Astrocyte of the hippocampus (primary cell): ENCODE measurements at places on chromosomes 5 and 9.

DNA sequence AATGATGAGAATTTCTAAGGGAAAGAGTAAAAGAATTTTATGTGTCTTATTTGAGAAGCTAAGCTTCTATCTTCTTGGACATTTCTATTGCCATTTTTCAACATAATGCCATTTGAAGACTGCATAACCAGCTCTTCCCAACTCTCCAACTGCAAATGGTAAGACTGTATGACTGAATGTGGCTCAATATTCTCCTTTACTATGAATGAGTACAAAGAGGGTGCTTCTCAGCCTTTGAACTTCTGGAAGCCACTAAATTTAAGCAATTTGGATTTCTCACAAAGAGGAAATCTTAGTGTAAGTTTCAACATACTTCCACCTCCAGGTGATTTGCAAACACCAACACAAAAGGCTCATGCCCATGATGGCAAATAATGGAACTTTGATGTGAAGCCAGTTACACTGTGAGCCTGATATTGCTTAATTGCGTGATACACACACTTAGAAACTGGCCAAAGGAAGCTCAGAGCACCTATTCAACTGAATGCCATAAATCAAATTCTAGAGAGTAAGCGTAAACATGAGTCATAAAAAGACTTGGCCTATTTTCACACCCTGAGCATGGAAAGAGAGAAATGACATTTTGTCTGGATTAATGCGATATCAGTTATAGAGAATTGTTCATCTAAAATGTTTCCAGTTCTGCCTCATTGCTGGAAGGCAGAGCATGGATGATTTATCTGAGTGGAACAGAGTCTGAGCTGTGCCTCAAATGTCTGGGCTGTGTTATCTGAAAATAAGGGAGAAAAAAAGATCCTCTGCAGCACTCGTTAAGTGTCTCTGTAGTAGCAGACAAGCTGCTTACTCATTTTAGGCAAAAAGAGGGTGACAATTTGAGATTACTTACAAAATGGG lies 145.3 kb downstream of the PLK2 start:
- DNase-seq = peak; percentile 33

DNA sequence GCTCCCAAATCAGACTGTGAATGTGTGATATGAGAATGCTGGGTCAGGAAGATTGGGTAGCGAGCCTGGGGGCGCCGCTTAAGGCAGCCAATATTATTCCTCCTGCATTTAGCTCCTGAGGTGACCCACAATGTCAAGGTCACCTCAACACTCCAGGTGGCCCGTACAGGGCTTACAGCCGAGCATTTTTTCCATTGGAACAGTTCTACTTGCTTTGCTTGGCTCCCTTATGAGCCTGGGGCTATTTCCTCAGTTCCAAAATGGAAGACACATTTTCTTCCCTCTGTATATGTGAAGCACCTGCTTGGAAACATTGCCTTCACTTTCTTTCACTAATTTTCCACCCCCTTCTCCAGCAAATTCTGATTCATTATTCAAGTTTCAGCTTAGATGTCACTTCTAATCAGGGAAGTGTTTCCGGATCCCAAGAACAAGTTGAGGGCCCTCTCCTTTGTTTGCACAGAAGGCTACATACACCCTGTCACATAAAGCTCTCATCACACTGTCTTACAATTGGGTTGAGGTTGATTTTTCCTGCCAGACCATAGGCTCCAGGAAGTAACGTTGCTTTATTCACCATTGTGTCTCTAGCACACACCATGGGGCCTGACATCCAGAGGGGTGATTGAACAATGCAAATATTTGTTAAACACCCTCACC lies 330.2 kb downstream of the PIK3R1 start:
- no peak for DNase-seq

DNA sequence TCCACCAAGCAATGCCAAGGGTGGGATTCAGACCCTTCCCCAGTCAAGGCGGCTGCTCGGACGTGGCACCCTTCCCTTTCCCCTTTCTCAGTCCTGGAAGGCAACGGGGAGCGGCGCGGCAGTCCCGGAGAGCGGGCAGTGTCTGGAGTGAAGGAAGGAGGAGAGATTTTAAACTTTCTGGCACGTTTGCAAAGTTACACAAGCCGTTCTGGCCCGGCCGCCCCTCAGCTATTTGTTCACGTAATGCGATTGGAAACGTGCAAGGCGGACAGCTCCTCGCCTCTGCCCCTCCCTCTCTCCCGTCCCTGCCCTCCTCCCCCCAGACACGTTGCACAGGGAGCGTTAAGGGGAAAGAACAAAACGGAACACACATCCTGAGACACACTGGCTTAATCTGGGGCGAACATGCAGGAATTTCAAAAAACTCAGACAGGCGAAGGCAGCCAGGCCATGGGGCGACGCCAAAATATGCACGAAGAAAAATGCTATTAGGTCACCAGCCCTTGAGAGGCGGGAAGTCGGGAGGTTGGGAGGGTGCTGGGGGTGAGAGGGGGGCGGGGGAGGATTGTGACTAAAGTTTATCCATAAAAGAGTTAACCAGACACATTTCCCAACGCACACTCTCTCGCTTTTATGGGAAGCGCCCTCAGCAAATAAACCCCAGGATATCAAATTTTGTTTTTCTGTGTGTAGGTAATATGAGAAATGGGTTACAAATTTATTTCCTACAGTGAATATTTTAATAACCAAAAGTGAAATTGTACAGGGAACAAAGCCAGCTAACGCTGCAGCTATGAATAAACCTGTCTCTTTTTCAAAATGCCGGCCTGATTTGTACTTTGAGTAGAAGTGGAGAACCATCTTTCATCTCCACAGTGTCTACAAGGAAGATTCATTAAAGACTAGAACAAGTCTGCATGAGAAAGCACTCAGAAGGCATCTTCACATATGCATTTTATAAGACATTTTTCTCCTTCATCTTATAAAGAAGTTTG lies at the start of gene LOX:
TSS of gene LOX (minus strand) at position 144 of the 995 bp plus-strand sequence. CDS start 274 bp downstream, outside the sequence.
- DNase-seq = peak; percentile 96

DNA sequence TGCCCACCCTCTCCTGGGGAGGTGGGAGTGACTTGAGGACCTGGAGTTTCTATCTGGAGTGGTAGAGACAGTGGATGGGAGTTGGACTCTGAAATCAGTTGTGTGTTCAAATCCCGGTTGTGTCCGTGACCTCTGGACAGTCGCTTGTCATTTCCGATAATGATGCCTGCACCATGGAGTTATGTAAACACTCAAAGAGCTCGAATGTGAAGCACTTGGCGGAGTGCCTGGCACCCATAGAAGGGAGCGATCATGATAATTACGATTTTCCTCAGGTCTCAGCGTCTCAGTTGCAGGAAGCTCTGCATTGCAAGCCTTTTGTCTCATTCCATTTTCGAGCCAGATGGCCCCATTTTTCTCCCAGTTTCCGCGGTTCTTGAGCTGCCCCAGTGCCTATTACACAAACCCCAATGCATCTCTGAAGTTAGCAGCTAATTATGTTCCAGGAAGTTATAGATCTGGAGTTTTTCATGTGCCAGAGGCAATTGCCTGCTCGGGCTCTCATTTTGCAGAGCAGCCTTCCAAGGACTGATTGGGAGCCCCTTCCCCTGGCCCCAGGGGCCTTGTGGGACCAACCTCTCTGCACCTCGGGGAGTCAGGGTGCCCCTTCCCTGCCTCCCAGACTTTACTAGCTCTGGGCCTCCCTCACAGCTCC lies 175.5 kb upstream of the MVB12B start:
- peak; percentile 8 for DNase-seq

- peak; percentile 6 for DNase-seq
These were observed 354.2 kb downstream of the MRPS30 start for GRCh38 chr5:45162974-45163373.

GRCh38 chr9:5443850-5444249 lies 6.1 kb upstream of the PLGRKT start:
- no peak for DNase-seq

- DNase-seq = no peak
These were observed 6.0 kb downstream of the RAPGEF6 start for GRCh38 chr5:131628990-131629389.

GRCh38 chr9:33465096-33465495 lies 8.6 kb downstream of the NOL6 start:
- DNase-seq = no peak

- no peak for DNase-seq
These were observed 474.2 kb downstream of the EFNA5 start for GRCh38 chr5:107196500-107197059.

- peak; percentile 38 for DNase-seq
These were observed 527 bp downstream of the MEF2C start for GRCh38 chr5:88882276-88883038.

GRCh38 chr9:92807031-92807756 lies 42.6 kb upstream of the BICD2 start:
- DNase-seq = peak; percentile 11

- DNase-seq = peak; percentile 7
These were observed 274.1 kb upstream of the TMEM161B start for GRCh38 chr5:88542786-88543185.

DNA sequence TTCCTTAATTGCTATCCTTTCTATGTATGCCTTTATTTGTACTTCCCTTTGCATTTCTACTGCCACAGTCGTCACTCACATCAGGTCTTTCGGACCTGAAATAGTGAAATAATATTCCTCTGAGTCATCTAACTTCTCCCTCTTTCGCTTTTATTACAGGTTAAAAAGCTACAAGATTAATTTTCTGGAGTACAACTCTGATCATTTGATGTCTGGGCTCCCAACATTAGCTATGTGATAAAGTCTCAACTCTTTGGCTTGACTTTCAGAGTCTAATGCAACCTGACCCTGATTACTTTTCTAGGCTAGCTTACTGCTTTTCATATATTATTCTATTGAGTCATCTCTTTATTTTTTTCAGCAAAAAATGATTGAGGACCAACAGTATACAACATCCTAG lies 638.8 kb upstream of the WWC1 start:
- DNase-seq = peak; percentile 61

GRCh38 chr9:132054024-132054423 lies 25.6 kb downstream of the MED27 start:
- DNase-seq = no peak

GRCh38 chr5:57684299-57684702 lies 201.7 kb upstream of the ACTBL2 start:
- DNase-seq = no peak

DNA sequence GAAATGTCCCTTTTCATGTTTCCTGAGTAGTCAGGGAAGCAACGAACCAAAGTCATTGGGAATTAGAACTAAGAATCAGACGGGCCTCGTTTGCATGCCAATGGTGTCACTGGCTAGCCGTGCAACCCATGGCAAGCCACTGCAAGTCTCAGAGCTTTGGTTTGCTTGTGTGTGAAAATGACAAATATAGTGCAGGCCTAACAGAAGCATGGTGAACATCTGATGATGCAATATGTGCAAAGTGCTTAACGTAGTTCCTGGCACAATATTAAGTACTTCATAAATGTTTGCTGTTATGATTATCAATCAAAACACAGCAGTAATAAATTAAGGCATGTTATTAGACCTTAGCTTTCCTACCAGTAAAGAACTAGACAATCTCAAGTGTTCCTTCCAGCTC lies 118.0 kb upstream of the TRIM32 start:
- no peak for DNase-seq

- no peak for DNase-seq
These were observed 196.6 kb downstream of the TTLL11 start for GRCh38 chr9:121896545-121896943.

DNA sequence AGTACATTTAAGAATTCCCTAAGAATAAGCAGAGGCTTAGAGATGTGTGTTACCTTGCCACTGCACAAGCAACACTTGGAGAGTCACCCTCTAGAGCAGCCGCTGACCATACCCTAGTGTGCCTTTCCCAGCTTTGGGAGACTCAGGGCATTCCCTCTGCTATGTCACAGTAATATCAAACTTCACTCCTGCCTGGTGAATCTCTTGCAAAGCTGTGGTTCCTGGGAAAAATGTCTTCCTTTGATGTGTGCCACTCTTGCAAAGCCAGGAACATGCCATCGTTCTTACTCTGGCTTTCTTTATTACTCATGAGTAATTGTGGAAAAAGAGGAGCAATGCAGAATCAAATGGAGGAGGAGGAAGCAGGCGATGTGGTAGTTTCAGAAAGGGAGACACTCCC lies 173.2 kb downstream of the CCDC192 start:
- peak; percentile 60 for DNase-seq

DNA sequence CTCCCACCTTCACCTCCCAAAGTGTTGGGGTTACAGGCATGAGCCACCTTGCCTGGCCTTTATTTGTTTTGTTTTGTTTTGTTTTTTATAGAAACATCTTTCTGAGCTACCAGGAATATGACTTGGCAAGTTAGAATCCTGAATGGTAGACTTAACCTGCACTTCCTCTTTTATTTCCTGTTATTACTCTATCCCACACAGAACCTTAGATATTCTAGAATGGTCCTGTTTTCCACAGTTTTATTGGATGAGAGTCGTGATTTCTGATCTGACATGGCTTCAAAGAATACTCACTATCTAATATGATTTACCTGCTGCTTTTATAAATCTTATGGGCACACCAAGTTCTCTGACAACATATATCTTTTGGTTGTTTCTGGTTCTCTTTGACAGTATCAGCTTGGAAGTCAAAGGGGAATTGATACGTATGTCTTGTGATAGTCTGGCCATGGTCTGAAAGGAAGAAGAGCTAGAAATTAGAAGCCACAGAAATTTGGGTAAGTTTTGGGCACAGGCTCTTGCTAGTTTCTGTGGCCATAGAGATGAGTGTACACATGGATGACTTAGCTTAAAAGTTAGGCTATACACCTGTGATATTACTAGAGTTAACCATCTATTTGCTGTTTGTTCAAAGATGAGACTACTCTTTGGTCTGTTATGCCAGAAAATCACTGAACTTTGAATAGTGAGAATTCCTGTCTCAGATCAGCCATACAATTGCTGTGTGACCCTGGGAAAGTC lies 4.7 kb upstream of the PANK3 start:
- DNase-seq = no peak

DNA sequence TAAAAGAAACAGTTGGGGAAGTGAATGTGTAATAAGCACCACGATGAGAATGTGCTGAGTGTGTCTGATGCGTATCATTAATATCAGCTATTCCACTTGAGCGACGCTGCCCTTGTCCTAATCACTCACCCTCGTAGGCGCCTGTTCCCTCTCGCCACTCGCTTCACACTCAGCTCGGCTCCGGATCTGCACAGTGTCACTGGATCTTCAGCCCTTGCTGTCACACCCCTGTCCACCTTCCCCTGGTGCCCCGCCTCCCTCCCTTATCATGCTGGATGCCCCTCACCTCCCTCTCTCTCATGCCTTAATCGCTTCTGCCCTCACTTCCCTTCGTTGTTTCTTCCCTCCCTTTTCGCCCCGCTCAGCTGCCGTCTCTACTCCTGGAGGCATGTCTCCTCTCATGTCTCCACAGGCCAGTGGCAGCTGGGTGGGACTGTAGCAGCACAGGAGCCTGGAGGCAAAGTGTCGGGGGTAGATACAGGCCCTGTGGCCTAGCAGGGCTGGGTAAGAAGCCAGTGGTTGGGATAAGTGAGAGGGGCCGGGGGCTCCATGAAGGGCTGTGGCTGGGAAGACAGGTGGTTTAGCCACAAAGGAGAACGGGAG lies 43.5 kb downstream of the ANKDD1B start:
- DNase-seq = no peak
